ENCODE measurements at places on chromosomes 7 and 10.

DNA sequence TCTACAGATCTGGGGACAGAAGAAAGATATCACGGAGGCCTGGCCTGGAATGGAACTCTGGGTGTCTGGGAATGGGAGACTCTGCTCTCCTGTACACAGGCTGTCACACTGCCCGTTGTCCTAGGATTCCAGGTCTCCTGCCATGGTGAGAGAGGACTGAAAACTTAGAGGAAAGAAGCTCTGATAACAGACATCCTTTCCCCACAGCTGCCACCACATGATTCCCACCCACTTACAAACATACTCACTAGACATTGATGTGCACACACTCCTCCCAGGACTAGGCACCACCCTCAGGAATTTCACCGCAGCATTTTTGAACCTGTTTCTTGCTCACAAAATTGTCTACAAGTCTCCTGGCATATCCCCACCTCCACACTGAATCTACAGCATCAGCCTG lies 5.7 kb downstream of the ZNF92 start:
- no peak for DNase-seq

- no peak for DNase-seq
Measured at GRCh38 chr7:105648561-105649401, 67.5 kb upstream of the EFCAB10 start.

GRCh38 chr10:104931612-104932134 lies 290.6 kb downstream of the SORCS3 start:
- no peak for DNase-seq

GRCh38 chr10:118978316-118978997 lies 51.1 kb upstream of the NANOS1 start:
- DNase-seq = no peak

- DNase-seq = no peak
Measured at GRCh38 chr10:59109826-59110225, 66.6 kb upstream of the PHYHIPL start.

- no peak for DNase-seq
Measured at GRCh38 chr7:38241071-38241470, 32.4 kb downstream of the TARP start.

- DNase-seq = no peak
Measured at GRCh38 chr7:70361821-70362220, 763.5 kb downstream of the AUTS2 start.

DNA sequence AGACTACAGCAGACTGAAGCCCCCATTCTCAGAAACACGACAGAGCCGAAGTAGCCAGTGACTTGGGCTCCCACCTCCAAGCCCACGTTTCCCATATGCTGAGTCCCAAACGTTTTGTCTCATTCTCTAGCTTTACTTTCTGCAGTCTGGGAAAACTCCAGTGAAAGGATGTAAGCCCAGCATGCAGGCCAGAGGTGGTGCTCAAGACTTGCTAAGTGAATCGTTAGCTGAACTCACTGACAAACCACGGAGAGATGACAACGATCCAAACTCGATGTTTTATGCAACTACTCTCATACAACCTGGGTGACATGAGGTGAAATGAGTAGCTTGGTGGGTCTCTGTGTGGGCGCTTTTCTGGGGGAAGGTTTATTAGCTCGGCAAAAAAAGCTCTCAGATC lies 731.8 kb downstream of the SUGCT start:
- no peak for DNase-seq

DNA sequence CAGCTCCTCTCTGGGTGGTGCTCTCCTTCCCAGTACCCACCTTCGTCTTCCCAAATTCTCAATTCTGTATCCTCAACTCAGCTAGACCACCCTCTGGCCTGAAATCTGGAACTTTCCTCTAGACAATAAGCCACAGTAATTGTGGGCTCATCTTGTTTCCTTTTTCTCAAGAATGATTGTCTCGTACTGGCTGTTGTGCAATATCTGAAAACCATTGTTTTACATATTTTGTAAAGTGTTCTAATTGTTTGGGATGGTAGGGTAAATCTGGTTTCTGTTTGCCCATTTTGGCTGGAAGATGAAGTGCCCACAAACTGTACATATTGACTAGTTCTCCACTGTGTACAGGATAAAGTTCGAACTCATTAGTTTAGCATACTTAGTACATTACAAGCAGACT lies 11.3 kb upstream of the NOBOX start:
- no peak for DNase-seq

DNA sequence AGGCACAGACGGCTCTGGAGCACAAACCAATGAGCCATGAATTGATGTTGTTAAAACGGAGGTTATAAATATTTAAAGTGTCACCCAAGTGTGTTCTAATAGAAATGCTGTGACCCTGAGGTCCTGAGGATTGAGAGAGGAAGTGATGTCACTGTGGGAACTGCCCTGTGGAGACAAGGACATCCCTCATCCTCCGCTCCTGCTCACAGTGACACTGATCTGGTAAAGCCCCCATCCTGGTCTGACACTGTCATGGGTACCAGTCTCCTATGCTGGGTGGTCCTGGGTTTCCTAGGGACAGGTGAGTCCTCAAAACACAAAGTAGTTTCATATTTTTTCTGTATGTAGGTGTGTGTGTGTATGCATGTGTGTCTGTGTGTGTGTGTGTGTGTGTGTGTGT lies 237.9 kb upstream of the PRSS1 start:
- DNase-seq = no peak

DNA sequence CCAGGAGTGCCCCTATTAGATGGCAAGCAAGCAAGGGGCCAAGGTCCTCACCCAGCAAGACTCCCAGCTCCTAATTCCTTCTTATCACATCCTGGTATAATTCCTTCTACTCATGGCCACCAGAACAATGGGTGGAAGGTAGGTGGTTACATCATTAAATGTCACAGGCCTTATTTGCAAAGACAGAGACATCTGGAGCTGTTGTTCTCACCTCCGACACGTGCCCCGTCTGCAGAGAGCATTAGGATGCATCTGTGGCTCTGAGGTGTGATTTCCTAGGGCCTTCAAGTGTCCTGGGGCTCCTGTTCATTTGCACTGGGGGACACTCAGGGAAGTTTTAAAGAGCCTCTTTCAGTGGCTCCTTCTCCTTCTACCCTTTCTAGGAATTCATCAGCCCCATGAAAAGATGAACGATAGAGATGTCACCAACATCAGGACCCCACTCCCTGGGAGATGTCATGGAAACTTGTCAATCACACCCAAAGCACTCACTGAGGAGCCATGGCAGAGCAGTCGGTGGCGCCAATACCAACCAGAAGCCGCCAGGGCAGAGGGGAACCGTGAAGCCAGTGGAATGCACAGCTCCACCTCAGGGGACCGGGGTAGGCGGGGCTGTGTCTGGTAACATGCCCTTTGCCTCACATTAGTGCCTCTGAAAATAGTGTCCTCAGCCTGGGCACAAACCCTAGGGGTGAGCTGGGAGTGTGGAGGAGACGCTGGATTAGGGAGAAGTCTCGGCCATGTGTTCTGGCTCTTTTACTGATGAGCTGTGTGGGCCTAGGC lies 2.9 kb upstream of the ATP6V0E2 start:
- no peak for DNase-seq

GRCh38 chr7:138776166-138776833 lies 21.5 kb upstream of the TMEM213 start:
- no peak for DNase-seq

DNA sequence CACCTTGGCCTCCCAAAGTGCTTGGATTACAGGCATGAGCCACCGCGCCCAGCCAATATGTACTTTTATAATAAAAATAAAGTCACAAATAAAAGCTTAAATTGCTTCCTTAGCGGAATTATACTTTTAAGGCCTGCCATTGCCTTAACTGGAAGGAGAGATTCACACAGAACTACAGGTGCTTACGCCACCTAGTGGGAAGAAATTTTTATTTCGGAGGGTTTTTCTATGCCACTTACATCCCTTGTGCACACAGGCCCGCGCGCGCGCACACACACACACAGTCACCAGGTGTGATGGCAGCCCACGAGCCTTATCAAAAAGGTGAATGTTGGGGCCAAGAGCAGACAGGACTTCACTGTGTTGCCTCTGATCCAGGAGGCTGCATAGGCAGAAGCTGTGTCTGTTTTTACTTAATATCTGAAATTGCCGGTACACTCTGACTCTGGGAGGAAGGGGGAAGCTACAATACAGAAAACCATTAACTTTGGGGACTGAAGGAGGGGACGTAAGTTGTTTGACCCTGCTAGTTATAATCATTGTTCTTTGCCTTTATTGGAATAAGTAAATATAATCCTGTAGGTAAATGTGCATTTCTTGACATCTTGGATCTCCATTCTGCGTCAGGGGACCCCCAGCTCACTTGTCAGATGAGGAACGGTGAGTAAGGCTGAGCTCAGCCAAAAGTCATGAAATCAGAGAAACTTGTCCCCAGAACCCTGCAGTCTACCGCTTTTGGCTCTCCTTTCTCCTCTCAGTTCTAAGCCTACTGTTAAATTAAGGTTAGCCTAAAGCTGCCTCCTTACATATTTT lies 87.1 kb downstream of the SLC16A9 start:
- peak; percentile 24 for DNase-seq

- DNase-seq = peak; percentile 38
Measured at GRCh38 chr10:77637532-77638320, at the start of gene KCNMA1. KCNMA1 (minus strand) TSS chr10:77637808.

DNA sequence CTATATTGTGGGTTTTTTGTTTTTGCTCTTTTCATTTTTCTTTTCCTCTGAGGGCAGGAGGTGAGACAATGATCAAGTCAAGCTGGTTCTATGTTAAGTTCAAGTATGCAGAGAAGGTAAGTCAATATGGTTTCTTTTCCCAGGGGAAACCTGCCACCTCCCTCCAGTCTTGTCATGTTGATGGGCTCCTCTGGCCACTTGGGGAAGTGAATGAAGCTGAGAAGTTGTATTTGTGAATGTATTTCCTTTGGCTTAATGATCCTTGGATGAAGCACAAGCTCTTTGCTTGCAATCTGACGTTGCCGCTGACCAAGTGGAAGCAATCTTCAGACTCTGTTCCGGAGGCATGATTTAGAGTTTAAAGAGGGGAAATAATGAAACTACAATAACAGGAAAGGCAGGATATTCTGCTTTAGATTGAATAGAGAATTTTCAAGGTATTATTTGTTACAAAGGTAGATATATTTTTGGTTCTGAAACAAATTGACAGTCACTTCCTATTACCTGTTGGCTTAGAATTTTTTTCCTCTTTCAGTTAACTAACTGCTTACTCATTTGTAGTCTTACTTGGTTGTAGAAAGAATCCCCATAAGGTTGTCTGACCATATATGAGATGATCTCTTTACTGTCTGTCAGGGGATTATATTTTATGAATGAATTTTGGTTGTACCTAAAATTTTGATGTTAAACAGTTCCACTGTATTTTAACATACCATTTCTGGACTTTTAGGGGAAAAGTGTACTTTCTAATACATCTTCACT lies 369.6 kb downstream of the AUTS2 start:
- DNase-seq = no peak

DNA sequence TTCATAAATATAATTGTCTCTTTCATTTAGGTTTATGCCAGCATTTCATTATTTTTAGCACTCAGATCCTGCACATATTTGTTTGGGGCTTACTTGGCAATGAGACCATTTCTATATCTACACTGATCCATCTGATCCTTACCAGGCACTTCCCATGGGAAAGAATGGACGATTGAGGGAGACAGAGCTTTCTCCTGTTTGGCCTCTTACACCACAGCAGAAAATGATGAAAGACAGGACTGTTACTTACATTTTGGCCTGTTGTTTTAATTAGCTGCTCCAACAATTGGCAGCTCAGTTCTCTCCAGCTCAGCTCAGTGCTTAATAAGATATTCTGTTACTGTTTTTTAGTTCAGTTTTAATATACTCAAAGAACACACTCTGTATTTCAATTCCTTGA lies 77.6 kb upstream of the RSU1 start:
- DNase-seq = no peak

- no peak for DNase-seq
Measured at GRCh38 chr7:142053988-142054387, 57.5 kb upstream of the MGAM2 start.

DNA sequence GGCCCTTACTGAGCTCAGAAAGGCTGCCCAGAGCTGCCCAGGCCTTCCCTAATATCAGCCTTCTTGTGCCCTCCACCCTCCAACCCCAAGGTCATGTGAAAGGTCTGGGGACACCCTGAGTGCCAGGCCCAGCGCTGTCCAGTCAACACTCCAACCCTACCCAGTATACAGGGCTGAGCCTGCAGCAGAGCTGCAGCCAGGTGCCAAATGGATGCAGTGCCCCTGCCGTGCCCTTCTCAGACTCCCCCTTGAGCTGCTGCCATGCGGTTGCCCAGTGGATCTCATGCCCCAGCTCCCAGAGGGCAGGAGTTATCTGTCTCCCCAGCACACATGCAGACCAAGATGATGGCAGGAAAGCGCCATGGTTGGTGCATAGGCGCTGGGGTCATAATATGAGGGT lies 61.5 kb downstream of the ZMIZ1 start:
- DNase-seq = no peak

DNA sequence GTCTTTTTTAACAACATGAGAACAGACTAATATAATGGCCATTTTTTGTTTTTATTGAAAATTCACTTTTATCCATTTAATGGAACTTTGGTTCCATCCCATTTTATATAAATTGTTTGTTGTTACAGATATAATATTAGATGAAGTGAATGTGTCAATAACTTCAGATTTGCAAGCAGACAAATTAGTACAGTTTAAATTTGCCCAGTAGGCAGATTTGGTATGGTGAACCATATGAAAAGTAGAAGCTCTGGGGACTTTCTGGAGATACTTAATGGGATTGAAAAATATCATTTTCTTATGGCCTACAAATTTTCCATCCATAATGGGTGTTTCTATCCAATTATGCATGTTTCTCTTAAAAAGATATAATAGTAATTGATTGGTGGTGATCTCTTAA lies 1196.2 kb upstream of the C7orf33 start:
- no peak for DNase-seq

- no peak for DNase-seq
Measured at GRCh38 chr7:32948202-32948601, 9.0 kb upstream of the FKBP9 start.

GRCh38 chr7:126780993-126781392 lies 471.7 kb downstream of the GRM8 start:
- peak; percentile 20 for DNase-seq

GRCh38 chr7:21572331-21573313 lies 29.8 kb downstream of the DNAH11 start:
- DNase-seq = no peak

GRCh38 chr10:113524539-113525490 lies 28.0 kb upstream of the HABP2 start:
- no peak for DNase-seq

- DNase-seq = no peak
Measured at GRCh38 chr10:83539528-83540308, 599.6 kb upstream of the GHITM start.

DNA sequence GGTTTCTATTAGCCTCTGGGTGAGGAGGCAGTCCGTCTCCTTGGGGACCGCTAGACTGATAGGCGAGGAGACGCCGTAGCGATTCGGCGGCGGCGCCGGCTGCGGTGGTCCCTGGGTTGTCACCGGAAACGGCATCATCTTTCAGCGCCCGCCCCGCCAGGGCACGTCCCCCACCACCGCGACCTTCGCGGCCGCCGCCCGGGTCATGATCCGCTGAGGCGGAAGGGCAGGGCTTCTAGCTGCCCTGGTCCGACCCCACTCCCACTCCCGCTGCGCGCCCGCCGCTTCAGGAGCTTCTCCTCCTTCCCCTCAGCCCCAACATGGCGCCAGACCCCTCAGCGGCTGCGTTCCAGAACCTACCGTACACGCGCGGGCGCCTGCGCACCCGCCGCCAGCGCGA lies at the start of gene PAPOLB:
PAPOLB (minus strand) TSS at position 358 of the 400 bp plus-strand sequence; CDS start at position 138, 220 bp downstream.
- DNase-seq = no peak

All from GM20000 (cell line).